Skin of body (tissue), 3 donors: ENCODE measurements at places on chromosomes 4 and X.

DNA sequence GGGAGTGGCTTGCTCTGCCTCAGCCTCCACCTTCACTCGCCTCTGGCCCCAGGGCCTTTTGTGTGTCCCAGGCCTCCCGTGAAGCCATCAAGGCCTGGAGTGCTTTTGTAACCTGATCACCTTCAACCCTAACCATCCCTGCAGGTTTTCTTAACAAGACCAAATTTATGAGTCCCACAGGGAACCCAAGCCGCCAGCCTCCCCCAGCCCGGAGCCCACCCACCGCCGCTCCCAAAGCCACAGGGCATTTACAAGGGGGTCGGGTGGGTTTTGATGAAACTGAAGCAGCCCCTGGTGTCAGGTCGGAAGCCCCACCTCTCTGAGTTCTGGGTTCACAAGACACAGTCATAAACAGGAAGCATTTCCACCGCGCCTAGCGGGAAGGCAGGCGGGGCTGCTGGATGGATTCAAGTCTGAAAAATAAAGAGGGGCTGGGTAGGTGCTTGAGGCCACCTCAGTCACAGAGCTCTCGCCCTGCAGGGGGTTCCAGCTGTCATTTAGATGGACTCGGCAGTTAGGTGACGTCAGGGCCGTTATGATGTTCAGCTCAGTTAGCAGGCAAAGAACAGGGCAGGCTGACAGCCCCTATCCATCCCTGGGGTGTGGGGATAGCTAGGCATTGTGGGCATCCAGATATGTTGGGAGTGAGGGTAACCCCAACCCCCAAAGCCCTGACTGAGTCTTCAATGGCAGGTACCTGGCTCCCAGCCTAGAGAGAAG, 128.5 kb downstream of the BCOR start:
- DNase-seq, result no peak

DNA sequence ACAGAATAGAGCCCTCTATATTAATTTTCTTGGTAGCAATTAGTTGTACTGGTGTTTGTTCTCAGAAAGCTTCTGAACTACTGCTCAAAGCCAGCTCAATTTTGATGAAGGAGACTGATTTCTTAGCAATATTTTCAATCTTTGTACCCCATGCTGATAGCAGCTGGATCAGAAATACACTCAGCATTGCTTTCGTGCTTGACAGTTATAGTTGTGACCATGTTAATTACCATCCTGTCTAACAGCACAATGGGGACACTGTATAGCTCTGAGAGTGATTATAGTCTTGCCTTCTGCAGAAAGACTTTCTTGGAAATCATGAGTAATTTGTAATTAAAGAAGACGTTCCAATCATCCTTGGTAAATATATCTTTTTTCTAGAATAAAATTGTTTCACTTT, 79.7 kb upstream of the GNPDA2 start:
- DNase-seq, result peak; percentile 1

DNA sequence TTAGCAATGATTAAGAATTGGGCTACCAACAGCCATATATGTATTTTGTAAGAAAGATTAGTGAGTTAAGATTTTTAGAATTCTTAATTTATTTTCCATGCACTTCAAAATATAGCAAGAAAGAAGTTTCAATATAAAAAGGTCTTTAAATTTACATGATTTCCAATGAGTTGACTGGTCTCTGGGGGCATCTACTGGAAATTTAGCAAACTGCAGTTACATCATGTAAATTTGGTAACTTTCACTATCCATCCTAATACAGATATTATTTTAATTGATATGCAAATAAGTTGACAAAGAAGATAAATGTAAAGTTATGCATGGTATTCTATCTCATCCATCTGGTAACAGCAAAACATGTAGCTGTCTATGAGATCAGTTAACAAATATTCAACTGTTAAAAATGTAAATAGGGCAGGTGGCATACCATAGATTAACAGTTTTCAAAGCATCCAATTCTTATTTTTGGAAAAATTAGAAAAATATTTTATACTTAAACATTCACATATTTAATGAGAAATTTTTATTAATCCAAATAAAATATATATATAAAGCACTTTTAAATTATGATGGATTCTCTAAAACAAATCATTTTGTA, 29.1 kb downstream of the TTC29 start:
- DNase-seq, result peak; percentile 50

GRCh38 chrX:10051866-10052480, 84.8 kb downstream of the CLDN34 start:
- no peak for DNase-seq
